ENCODE measurements at places on chromosomes 7 and 10.

GRCh38 chr7:142301923-142302550 lies 44.2 kb upstream of the PRSS58 start:
- DNase-seq: no peak

DNA sequence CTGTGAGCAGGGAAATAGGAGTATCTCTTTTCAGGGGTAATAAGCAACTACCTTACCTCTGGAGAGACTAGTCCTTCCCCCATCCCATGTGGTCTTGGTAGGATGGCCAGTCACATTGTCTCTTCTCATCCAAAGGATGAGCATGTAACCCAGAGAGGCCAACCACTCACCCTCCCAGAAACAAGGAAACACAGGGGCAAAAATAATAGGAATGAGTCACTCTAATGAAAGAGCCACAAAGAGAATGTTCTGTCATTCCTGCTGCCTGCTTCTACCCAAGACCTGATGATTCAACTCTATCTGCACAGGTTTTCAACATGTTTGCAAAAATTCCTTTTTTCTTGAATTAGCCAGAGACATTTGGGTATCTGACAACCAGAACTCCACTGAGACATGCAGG lies 99.3 kb upstream of the NFE2L3 start:
- DNase-seq: no peak

GRCh38 chr7:966291-967069 lies 8.9 kb downstream of the COX19 start:
- DNase-seq: no peak

GRCh38 chr10:8323428-8324054 lies 269.1 kb downstream of the GATA3 start:
- DNase-seq: no peak

- no peak for DNase-seq
These were observed 28.9 kb downstream of the PDLIM1 start for GRCh38 chr10:95261926-95262325.

- DNase-seq: no peak
These were observed 7.0 kb downstream of the FAM221A start for GRCh38 chr7:23687011-23687410.

GRCh38 chr10:31129271-31129670 lies 97.6 kb upstream of the ZNF438 start:
- DNase-seq: peak; percentile 56

- DNase-seq: no peak
These were observed 30.6 kb upstream of the CABCOCO1 start for GRCh38 chr10:61632057-61632670.

- no peak for DNase-seq
These were observed 1.4 kb downstream of the LARP4B start for GRCh38 chr10:929960-930624.

GRCh38 chr10:30036341-30036740 lies 23.0 kb downstream of the JCAD start:
- no peak for DNase-seq

- DNase-seq: no peak
These were observed 40.9 kb downstream of the MYO3A start for GRCh38 chr10:25974897-25975459.

GRCh38 chr10:70673043-70673928 lies 980 bp downstream of the ADAMTS14 start:
- peak; percentile 82 for DNase-seq

GRCh38 chr7:103396471-103396870 lies 49.0 kb downstream of the PSMC2 start:
- DNase-seq: no peak

DNA sequence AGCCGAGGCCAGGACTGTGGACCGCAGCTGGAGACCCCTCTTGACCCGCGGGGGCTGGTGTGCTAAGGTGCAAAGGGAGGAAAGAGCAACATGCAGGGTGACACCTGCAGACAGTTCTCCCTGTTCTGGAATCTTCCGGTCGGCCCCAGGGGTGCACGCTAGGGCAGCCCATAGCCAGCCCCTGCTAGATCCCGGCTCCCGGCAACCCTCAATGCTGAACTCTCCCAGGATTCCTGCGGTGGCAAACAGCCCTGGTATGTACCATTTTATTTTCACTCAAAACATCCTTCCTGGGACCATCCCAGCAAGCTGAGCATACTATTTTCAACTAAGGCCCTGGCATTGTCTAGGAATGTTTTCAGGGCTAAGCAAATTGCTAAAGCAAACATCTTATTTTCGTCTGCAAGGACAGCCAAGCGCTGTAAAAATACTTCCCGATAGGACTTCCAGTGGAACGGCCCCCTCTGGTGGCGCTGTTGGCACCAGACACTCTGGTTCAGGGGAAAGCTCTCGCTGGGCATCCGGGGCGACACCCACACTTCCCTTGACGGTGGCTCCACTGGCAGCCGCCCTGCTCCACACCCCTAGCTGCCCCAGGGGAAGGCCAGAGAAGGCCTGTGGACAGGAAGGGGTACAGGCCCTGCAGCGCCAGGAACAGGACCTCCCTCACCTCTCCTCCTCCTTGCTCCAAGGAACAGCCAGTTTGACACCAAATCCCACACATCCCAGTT lies 99.4 kb downstream of the CTBP2 start:
- peak; percentile 70 for DNase-seq

DNA sequence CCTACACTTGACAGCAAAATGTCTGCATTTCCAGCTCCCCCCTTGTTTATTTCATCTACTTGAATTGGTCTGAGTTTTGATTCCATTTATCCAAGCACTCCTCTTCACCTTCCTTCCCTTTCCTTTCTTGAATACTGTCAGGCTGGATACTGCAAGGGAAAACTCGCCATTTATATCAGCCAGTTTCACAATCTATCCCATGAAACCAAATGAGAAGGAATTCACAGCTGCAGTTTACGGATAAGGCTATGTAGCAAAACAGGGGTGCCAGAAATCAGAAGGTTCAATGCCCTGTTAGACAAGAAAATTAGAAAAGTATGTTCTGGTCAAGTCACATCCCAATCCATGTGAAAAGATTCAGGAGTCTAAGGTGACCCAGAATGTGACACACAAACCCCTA lies 28.1 kb downstream of the CCDC6 start:
- DNase-seq: no peak

DNA sequence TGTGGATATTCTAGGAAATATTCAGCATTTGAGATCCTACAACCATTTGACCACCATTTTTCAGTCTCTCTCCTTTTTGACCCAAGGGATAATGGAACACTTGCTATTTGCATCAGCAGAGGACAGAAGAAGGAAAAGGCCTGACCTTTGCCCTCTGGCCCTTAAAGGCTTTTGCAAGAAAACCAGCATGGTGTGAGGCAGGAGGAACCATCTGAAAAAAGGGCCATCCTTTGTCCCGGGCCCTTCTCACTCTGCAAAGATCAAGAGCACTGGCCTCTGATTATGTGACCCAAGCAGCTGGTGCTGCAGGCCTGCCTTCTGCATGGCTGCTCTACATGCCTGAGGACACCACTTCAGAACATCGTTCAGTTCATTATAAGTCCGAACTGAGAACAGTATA lies 133.3 kb upstream of the STK17A start:
- DNase-seq: no peak

GRCh38 chr7:38757931-38758330 lies 126.8 kb upstream of the AMPH start:
- DNase-seq: no peak

DNA sequence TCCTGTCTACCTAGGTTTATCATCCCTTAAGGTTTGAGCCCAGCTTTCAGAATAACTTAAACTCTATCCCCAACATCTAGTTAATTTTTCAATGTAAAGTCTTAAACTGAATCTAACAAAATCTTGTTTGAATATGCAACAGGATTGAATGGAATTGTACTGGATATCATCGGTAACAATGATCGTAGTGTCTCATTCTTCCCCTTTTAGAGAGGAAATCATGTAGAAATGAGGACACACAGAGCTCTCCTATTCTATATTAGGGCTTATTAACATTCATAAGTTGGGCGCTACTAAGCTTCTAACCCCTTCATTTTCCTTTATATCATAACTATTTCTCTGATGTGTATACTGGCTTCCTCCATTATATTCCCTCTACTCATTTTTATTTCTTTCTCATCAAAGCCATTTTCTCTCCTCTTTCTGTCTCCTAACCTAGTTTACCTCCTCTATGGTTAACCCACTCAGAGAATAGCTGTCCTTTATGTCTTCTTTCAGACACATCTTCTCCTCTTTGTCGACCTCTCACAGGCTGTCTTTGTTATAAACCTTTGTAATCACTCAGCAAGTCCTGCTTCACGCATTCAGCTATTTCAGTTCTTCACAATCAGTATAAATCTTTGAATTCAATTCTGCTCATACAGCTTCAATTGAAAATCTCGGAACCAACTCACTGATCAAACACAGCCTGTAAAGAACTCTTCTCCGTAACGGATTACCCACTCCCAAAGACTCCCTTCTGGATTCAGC lies 1019.0 kb upstream of the C7orf33 start:
- no peak for DNase-seq

GRCh38 chr7:110157631-110158362 lies 933.1 kb upstream of the LRRN3 start:
- no peak for DNase-seq

Measured in GM04504 (cell line).